Esophagus squamous epithelium (tissue), 5 donors: ENCODE measurements at places on chromosomes 3 and 15.

- no peak for DNase-seq
Observed at GRCh38 chr3:124605781-124606579, 124.3 kb upstream of the UMPS start.

- no peak for DNase-seq
Observed at GRCh38 chr3:128489927-128490649, 2.9 kb downstream of the GATA2 start.

- DNase-seq: no peak
Observed at GRCh38 chr3:157297328-157297915, 137.5 kb upstream of the CCNL1 start.

GRCh38 chr15:95134431-95135110, 903.2 kb downstream of the MCTP2 start:
- DNase-seq: no peak

DNA sequence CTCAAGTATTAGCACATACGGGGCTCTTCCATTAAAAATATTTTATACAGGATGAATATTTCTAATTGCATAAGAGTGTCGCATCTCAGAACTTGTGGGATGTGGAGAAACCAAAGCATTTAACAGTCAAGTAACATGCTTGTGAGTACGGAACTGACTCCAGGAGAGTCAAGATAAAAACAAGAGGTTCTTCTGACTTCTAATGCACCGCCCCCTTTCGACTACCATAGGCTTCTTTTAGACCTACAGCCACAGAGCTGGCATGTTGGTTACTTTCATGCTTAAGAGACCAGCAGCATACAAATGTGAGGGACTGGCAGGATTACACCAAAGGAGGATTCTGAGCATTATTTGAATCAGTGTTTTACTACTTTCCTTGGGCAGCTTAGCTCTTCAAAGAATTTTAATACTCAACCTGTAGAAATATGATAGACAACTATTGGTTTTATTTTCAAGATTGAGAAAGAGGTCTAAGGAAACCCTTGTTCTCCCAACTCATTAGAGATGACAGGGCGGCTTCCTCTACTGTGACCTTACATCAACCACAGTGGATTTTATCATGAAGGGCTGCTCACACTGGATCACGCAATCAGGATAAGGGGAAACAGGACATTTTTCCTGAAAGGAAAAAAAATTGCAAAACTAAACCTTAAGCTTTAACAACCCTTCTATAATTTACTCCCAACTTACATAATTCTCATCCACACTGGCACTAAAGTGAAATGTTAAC, 14.0 kb downstream of the ETV5 start:
- no peak for DNase-seq

DNA sequence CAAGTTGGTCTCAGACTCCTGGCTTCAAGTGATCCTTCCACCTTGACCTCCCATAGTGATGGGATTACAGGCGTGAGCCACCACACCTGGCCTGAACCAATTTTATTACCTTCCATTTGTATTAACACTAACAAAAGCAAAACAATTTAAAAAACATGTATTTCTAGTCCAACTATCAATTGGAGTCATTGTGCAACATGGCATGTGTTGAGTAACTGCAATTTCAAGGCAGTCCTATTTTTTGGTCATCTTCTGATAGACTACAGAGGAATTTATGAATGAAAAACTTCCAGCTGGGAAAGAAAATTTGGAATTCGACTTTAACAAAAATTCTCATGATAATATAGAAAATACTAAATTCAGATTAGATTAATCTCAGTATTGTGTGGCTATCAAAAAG, 16.8 kb downstream of the SPTSSB start:
- DNase-seq: no peak

DNA sequence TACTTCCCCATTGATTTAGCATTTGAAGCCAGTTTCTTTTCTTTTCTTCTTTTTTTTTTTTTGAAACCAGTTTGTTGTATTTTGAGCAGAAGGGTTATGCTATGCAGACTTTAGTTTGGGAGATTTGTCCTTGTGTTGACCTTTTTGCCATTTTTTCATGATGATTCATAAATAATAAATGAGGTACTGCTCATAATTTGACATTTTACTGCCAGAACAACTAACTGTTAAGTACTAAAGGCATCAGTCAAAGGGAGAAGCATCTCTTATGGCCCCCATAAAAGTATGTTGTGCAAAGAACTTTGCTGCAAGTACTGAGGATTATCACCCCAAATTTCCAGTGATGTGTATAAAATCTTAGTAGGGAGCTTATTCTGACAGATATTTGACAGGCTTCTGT, 1.7 kb upstream of the GPR87 start:
- DNase-seq: no peak
